ENCODE measurements at places on chromosomes 13 and 19.
A peak's percentile ranks its signal among the peaks of the same experiment; 100 is the strongest.

- no peak for DNase-seq
Observed at GRCh38 chr19:38759590-38760003, 13.7 kb downstream of the LGALS7 start.

DNA sequence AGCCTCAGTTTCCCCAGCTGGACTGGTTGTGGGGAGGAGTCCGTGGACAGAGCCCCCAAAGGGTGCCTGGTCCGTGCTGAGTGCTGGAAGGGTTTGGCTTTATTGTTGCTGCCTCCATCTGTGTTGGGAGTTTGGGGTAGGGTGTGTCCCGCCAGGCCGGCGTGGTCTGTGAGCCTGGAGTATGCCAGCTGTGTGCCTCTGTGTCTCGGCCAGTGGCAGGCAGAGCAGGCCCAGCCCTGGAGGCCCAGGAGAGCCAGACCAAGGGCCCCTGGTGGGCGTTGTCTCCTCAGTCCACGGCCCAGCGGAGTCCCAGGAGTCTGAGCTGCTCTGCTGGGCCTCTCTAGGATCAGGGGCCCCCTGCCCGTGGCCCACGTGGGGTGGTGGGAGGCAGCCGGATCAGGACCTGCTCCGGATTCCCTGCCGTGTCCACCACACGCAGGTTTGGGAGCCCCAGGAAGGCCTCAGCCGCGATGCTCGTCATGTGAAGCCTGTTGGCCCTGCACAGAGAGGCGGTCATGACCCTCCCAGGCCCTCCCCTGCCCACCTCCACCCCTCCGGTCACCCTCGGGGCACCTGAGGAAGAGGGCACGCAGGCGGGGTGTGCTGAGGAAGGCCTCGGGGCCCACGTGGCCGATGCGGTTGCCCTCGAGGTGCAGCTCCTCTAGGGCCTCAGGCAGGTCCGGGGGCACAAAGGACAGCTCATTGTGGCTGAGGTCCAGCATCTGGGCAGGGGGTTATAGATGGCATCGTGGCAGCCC is 6.6 kb downstream of the PODNL1 start:
- DNase-seq, result no peak

GRCh38 chr19:35529241-35530218 is 1.4 kb upstream of the SBSN start:
- no peak for DNase-seq

DNA sequence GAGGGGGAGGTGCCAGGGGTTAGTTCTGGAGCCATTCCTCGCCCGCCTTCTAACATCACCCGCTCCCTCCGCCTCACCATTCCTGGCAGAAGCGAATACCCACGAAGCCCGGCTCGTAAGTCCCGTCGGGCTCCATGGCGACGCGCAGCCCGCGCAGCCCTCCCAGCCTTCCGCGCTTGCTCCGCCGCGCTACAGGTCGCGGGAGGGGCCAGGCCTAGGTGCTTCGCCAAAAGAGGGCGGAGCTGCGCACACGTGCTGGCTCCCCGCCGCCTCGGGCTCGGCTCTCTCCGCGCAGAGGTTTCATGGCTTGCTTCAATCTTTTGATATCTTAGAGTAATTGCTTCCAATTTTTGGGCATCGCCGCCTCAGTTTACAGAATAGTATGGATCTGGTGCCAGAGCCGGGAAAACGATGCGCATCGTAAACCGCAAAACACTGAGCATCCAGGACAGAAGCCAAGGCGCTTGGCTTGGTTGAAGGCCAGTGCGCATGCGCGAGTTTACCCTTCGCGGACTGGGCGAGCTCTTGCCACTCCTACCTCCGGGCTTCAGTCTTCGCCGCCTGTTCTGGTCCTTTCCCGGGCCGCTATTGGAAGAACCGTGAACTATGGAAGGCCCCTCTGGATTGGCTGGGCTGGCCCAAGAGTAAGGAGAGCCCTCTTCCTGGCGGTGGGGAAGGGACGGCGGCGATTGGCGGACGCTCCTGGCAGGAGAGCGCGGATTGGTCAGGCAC is at the start of gene POLR2I:
TSS of gene POLR2I (minus strand) at position 155 of the 732 bp plus-strand sequence. CDS start at position 136, 19 bp downstream.
- peak; percentile 100 for DNase-seq

- no peak for DNase-seq
Observed at GRCh38 chr13:99986741-99987140, 5.2 kb downstream of the ZIC2 start.

- no peak for DNase-seq
Observed at GRCh38 chr19:16309643-16310042, 15.0 kb upstream of the KLF2 start.

Data from AG10803 (cell line).